T-helper 2 cell (primary cell): ENCODE measurements at places on chromosomes 5 and 9.

GRCh38 chr5:114467171-114467570, 105.3 kb downstream of the KCNN2 start:
- no peak for DNase-seq

GRCh38 chr9:77449240-77450084, 198.7 kb downstream of the GNA14 start:
- no peak for DNase-seq

DNA sequence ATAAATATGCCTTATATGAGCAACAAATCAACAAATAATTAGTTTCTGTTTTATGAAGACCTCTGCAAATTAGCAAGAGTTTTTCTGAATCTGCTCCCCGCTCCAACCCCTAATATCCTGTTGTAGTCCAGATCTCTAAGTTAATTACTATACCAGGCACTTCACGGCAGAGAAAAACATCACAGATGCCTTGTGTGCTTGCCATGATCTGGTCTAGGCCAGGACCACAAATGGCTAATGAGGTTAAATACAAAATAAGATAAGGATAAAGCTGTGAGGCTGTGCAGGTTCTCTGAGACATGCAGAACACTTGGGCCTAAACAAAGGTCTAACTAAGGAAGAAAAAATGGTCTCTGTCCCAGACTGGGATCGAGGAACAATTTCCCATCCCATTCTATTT, 150.8 kb downstream of the SLIT3 start:
- no peak for DNase-seq

GRCh38 chr5:61030163-61030482, 85.1 kb downstream of the NDUFAF2 start:
- DNase-seq = no peak

GRCh38 chr9:8074713-8075286, 275.2 kb upstream of the DMAC1 start:
- no peak for DNase-seq

DNA sequence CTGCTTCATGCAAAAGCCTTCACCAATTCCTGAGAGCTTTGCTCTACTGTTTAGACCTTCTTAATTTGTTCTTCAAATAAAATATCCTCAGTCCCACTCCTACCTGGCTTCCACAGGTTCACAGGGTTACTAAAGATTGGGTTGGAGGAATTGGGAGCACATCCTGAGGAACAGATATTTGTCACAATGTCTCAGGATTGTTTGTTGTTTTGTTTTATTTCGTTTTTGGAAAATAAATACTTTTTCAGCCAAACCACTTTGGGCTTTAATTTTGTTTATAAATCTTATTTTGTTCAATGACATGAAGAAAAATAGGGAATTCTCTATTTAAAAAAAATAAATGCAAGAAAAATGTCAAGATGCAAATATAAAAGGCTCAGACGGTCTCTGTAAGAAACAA, 249.0 kb downstream of the MEF2C start:
- DNase-seq = no peak

GRCh38 chr5:96054311-96055030, 92.8 kb upstream of the ELL2 start:
- DNase-seq = no peak

DNA sequence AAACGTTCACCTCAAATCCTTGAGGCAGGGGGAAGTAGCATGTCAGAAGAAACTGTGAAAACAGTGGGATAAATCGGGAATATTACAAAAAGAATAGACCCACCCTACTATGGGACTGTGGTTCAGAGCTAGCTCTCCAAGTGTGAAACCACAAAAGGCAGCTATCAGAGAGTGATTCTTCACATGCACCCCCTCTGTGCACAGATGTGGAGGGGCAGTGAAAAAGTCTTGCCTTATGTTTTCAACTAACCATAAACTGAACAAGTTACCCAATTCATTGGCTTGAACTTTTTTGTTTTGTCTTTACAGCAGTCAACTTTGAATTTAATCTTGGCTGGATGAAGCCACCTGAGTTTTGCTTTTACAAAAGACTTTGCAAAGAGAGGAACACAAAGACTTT, 98.8 kb upstream of the NR4A3 start:
- no peak for DNase-seq

DNA sequence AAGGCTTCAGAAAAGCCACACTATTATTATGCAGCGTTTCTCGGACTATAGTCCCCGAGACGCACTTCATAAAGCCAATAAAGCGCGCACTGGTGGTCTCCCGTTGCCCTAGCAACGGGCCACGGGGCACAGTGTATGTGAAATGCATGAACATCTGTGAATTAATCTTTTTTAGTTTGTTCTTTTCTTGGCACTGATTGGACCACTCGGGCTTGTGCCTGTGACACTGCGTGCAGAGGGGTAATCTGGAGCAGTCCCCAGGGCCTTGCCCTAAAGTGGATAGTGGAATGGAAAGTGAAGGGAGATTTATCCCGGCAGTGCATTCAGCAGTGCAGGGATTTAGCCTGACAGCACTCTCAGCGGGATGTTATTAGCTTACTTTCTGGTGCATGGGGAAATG, 92.1 kb downstream of the TLE4 start:
- DNase-seq = no peak

GRCh38 chr9:88429595-88430430, 41.6 kb downstream of the SPIN1 start:
- DNase-seq = no peak

- DNase-seq = no peak
Observed at GRCh38 chr9:90851444-90851843, 49.8 kb downstream of the SYK start.

DNA sequence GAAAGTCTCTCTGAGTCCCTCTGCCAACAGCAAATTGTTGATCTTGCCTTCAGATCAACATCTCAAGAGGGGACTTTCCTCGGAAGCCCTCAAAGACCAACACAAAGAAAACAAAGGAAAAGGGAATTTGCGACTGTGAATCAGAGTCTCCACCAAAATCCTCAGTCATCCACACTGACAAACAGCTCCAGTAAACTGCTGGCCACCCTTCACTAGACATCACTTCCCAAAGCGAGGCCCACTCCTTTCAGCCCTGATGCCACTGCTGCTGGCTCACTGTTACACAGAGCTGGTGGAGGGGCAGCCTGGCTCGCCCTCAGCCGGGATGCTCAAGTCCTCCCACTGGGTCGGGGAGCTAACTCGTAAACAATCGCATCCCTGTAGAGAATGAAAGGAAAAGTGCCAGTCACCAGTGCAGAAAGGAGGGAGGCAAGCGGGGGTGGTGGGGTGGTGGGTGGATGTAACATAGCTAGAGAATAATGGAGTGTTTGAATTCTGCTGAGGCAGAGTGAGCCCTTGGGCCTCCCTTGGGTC, 1.3 kb downstream of the FGF1 start:
- DNase-seq = no peak

- no peak for DNase-seq
Observed at GRCh38 chr5:53080271-53080670, 29.3 kb downstream of the MOCS2 start.

GRCh38 chr5:80041527-80041926, 6.4 kb downstream of the THBS4 start:
- no peak for DNase-seq

- DNase-seq = no peak
Observed at GRCh38 chr5:16593013-16593412, 23.8 kb downstream of the RETREG1 start.

GRCh38 chr5:81429985-81430384, 36.1 kb upstream of the ACOT12 start:
- DNase-seq = no peak

DNA sequence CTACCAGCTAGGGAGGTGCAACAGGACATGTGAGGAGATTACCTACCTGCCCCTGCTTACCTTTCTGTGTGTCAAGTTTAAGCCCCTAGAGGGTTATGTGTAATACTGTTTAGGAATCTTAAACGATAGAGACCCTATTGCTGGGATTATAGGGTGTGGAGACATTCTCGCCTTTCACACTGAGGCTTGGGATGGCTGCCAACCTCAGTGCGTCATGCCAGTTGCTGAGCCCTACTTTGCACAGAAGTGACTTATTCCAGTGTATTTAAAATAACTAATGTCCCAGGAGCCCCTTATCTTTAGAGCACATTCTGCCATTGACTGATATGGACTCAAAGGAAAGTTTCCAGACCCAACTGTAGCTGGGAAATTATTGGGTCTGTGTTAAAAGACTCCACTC, 76.6 kb upstream of the XPA start:
- DNase-seq = no peak

- DNase-seq = no peak
Observed at GRCh38 chr9:21455320-21455719, 15.1 kb downstream of the IFNA1 start.

- DNase-seq = no peak
Observed at GRCh38 chr5:12460493-12461261, 556.4 kb upstream of the CTNND2 start.

DNA sequence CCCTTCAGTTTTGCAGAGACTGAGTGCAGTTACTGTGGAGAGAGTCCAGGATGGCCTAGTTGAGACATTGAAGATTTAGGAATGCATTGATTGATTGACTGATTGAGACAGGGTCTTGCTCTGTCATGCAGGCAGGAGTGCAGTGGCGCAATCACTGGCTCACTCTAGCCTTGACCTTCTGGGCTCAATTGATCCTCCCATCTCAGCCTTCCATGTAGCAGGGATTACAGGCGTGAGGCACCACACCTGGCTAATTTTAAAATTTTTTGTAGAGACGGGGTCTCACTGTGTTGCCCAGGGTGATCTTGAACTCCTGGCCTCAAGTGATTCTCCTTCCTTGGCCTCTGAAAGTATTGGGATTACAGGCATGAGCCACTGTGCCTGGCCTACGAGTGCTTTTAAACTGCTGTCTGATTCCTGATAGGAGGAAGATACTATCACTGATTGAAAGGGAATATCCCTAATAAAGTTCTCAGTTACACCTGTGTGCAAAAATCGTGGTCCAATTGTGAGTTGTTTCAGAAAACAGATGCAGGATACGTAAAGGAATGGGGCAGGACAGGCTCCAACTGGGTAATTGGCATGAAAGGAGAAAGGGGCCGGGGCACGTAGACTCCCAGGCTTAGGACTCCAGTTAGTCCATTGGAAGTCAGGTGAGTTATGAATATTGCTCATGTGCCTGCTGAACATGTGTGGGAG, 87.5 kb downstream of the KDM4C start:
- no peak for DNase-seq

- DNase-seq = no peak
Observed at GRCh38 chr5:114339108-114339507, 22.8 kb upstream of the KCNN2 start.

- DNase-seq = no peak
Observed at GRCh38 chr5:179114756-179115155, 54.6 kb downstream of the ZNF354C start.

DNA sequence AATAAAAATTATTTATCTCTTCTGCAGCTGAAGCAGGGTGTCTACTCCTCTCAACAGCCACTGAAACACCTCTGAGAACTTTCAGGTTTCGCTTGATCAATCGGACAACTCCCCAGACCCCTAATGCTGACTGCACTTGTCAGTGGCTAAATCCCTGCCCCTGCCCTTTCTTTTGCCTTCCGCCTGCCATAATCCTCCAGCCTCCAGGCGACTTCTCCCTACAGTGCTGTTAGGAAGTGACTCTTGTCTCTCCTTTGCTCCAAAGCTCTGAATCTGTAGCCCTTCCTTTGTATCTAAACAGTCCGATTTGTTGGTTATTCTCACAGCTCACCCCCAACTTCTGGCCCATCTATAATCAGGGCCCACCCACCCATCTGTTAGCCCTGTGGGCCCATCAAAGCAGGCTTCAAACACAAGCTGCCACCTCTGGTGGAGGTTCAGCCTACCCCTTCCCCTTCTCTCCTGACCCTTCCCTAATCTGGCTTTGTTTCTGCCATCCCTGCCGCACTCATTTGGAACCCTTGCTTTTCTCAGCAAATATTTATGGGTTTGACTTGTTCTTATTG, 53.7 kb upstream of the IFNK start:
- DNase-seq = no peak

GRCh38 chr5:158992037-158992740, 107.5 kb downstream of the EBF1 start:
- no peak for DNase-seq

DNA sequence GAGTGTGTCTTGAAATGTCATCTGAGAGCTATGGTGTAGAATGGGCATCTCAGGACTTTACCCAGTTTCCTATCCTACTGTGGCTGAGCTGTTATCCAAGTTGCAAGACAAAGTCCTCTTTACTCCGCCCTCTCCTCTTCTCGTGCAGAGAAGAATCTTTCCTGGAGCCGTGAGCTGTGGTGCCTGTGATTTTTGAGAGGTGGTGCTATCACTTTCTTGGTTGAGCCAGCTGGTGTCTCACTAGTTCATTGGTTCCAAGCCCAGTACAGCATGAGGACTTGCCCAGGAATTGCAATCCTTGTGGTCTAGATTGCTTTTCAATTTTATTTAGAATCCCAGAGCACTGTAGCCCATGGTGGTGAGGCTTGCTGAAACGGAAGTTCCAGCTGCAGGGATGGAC, 2300.3 kb downstream of the MAT2B start:
- DNase-seq = no peak

DNA sequence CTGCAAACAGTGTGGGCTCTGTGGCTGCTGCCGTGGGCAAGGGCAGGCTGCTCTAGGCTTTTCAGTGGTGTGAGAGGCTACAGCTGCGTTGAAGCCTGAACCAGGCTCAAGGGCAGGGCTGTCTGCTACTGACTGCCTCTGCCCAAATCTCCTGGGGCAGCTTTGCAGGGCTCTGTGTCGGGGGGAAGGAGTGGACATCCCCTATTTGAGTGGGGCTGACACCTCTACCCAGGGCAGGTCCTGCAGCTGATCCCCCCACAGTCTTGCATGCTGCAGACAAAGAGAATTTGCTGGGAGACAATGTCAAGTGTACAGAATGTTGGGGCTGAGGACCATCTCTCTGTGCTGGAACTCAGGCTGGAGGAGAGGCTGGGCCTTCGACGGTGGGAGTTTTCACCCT, 240.2 kb downstream of the PBX3 start:
- DNase-seq = no peak

GRCh38 chr5:27472871-27473270, 434.5 kb upstream of the CDH9 start:
- DNase-seq = no peak

DNA sequence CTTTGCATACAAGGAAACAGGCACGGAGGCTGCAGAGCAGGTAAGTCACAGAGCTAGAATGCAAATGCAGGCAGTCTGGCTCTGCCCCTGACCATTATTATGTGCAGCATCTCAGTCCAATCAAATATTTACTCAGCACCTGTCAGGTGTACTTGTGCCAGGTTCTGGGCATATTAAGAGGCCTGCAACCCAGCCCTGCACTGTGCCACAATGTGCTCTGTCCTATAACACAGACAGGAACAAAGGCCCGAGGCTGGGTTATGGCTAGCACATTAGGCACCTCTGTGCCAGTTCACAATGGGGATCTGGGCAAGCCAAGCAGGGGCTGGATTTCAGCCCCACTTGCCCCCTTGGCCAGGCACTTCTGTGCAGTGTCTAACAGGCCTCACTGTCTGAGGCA, 14.0 kb downstream of the ARL15 start:
- no peak for DNase-seq

- no peak for DNase-seq
Observed at GRCh38 chr5:149452665-149453617, 73.8 kb upstream of the IL17B start.

DNA sequence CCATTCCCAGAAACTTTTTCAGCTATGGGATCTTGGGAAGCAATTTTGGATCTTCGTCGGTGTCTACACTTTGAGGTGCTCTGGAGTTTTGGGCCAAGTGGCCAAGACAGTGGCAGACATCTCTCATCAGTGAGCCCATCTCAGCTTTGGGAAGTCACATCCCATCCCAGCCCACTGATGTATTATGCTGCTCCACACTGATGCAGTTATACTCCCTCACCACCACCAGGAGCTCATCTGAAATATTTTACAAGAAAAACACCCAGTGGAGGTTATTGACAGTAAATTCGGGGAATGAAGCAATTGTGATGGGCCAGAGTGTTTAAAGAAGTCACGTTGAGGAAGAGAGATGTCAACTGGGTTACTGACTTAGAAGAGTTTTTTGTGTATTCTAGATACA, 378.0 kb downstream of the KDM4C start:
- DNase-seq = no peak
